Activated CD8-positive, alpha-beta memory T cell treated with anti-CD3 and anti-CD28 coated beads for 48 hours (primary cell): ENCODE measurements at places on chromosomes 16 and 17.

DNA sequence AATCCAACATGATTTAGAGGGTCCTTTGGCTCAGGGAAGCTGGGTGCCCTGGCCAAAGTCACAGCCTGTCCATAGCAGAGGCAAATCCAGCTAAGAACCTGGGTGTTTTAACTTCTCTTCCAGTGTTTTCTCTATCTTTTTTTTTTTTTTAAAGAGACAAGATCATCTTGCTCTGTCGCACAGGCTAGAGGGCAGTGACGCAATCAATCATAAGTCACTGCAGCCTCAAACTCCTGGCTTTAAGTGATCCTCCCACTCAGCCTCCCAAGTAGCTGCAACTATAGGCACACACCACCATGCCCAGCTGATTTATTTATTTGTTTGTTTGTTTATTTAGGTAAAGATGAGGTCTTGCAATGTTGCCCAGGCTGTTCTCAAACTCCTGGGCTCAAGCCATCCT is 14.8 kb upstream of the GRIN2A start:
- DNase-seq: no peak

DNA sequence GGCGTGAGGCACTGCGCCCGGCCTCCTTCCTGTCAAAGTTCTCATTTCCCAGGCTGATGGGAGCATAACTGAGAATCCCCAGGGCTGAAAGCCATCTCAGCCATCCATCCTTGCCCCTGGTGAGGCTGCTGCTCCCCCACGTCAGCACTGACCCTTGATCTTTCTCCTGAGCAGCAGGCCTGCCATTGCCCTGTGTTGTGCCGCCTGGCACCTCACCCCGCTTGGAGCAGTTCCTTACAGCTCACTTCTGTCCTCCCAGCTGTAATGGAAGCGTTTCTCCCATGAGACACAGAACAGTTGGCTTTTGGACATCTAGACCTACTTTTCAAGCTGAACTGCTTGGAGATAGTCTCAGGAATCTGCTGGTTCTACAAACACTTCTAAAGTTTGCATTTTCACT is 51.5 kb downstream of the OR1D5 start:
- DNase-seq: no peak

- DNase-seq: no peak
Measured at GRCh38 chr17:70912716-70913485, 743.6 kb downstream of the KCNJ2 start.

GRCh38 chr16:27239906-27240655 is 28.5 kb downstream of the NSMCE1 start:
- no peak for DNase-seq

GRCh38 chr17:73987395-73987794 is 216.1 kb upstream of the RPL38 start:
- no peak for DNase-seq

DNA sequence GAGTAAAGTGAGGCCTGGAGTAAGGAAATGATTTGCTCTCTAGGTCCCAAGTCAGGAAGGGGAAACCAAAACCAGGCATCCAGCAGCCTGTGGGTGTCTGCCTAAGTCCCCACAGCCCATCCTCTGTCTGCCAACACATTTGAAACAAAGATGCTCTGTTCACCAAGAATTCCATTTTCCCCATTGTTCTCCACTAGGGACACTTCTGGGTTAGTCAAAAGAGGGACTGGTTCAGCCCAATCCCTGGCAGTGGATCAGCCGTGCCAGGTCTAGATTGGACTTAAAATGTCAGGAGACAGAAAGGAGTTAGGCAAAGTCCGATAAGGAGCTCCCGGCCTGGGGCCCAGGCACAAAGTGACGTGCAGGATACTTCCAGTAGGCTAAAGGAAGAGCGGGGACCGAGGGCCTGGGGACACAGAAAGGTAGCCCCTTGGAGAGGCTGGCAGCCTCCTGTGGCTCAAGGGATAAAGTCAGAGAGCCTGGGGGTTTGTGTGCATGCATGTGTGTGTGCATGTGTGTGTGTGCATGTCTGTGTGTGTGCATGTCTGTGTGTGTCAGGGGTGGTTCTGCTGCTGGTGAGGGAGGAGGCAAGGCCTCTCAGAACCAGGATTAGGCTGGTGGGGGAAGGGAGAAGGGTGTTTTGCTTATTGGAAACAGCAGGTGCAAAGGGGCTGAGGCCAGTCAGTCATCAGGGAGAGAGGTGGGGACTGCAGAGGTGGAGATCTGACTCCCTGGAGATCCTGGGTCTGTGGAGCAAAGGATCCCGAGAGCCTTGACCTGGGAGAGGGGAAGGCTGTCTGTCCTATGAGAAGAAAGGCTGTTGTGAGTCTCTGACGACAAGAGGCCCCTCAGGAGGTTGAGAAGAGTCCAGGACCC is 41.7 kb upstream of the IL34 start:
- DNase-seq: no peak

DNA sequence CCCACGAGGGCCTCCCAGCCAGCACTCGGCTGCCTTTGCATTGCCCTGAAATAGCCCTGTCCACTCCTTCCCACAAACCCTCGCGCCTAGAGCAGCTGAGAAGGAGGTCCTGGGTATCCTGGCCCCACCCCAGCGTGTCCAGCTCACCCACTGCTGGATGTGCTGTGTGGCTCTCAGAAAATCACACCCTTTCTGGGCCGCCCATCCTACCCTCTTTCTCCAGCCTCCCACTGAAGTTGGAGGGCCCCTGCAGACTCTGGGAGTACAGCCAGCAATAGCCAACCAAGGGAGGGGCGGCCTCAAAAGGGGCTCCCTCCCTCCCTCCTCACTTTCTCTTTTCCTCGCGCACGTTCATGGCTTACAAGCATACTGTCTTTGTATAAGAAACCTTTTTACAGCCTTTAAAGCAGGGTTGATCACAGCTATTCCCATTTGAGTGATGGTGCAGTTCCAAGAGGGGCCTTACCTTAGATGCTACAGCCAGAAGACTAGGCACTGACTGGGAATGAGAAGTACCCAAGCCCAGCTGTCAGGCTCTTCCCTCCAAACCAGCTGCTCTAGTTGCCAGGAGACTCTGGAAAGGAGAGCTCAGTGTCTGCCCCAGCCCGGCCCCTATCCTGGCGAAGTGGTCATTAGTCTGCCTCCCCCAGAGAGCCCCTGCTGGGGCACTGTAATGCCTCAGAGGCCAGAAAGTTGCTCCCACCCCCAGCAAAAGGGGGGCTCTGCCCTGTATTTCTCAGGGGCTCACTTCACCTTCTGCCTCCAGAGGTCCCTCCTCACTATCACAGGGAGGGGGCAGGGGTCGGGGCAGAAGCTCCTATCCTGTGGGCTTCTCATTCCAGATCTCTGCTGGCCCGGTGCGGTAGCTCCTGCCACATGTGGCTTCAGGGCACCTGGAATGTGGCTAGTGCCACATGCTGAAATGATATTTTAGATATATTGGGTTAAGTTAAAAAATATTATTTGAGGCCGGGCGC is 38.1 kb downstream of the DCAKD start:
- DNase-seq: no peak
